ENCODE measurements at places on chromosomes 7 and 10.

DNA sequence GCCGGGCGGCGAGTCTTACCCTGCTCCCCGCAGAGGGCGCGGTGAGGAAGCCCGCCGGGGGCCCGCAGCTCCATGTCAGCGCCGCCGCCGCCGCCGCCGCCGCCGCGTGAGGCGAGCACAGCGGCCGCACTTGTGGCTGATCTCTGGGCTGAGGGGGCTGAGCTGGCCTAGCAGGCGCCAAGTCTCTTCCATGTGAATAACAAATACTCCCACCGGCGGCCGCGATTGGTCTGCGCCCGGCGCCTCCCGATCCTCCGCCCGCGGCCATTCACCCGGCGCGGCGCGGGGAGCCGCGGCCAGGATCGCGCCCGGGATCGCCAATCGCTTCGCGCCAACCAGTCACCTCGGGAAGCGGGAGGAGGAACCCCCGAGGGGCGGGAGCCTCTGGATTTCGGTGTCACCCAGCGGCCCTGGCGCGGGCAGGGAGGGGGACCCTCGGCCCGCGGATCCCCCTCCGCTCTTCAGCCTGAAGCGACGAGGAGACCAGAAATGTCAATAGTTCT, at the start of gene GRM8:
Gene GRM8 (minus strand): TSS at position 164 of the 503 bp plus-strand sequence.
- DNase-seq: no peak

GRCh38 chr7:28132959-28133870, 47.4 kb downstream of the JAZF1 start:
- no peak for DNase-seq

GRCh38 chr10:78336402-78336791, 302.7 kb downstream of the RPS24 start:
- DNase-seq: no peak

DNA sequence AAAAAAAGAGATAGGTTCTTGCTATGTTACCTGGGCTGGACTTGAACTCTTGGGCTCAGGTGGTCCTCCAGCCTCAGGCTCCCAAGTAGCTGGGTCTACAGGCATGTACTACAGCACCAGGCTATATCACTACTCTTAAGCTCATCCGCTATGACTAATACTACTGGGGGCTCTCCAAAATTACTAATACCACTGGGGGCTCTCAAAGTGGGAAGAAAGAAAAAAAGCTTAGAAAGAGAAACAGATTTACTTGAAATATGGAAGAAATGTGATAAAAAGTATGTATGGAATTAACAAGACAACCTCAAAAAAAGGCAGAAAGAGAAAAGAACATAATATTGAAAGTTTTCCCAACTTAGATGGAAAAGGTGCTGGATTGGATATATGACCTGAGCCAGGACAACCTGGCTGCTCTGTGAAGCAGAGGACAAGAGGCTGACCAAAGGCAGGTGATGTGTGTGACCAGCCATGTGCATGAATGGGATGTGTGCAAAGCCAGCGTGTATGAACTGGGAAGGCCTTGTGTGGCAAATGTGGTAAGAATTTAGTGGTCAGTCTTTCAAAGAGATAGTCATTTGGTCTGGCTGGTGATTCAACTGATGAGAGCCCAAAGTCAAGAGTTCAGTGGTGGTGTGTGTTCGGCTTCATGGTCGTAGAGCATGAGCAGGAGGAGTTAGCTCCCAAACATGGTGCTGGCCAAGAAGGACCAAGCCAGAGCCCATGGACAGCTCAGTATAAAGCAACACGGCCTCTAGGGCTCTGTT, 232.4 kb upstream of the KLF14 start:
- DNase-seq: peak; percentile 83

GRCh38 chr7:99041526-99041925, 102.4 kb downstream of the SMURF1 start:
- DNase-seq: no peak

DNA sequence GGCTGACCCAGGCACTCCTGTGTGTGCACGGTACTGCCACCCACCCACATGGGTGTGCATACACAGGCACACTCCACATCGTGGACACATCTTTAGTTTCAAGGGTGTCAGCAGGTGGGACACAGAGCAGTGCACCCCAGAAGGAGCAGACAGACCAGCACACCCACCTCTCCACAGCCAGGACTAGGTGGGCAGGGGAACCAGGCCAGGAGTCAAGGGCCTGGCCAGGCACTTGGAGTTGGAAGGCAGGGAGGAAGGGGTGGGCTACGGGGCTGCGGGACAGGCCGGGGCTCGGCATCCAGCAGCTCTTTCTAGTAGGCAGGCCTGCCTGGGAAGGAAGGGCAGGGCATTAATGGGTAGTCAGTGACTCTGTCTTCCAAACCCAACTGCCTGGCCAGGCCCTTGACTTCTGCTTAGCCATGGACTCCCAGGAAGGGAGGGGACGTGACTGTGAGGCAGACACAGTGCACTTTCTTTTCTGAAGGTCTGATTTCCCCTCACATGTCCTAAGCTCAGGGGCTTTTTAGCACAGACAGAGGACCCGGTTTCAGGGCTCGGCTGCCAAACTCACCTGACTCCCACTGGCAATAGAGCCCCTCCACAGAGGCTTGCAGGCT, 14.6 kb downstream of the RASGEF1A start:
- DNase-seq: no peak

GRCh38 chr10:4790045-4790444, 36.0 kb upstream of the AKR1E2 start:
- no peak for DNase-seq

DNA sequence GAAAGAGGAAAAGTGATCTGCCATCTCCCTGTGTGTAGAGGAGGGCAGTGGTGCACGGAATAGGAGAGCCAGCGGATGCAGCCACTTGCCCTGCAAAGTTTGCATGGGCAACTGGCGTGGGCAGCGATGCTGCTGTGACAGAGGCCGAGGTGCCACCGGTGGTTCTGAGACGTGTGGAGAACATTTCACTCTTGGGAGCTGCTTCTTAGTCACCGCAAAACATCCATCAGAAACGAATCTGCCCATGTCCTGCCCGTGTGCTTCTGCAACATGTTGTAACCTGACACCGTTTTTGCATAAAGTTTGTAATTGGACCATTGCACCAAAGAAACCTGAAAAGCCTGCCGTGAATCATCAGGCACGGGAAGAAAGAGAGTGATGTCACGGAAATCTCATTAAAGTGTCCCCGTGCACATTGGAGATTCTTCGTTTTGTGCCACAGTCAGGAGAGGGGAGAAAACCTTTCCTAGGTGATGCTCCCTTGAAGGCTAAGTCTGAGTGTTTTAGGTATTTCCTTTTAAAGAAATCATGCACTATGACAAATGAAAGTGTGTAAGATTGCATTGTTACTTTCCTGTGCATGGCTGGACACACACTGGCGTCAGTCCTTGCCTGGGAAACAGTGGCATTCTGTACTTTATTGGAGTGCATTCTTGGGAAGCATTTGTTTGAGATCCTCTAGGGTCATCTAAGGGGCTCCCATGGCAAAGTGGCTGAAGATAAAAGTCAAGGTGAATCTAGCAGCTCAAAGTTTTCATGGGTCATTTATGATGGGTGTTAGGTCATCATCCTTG, 302.6 kb downstream of the KLF6 start:
- peak; percentile 56 for DNase-seq

DNA sequence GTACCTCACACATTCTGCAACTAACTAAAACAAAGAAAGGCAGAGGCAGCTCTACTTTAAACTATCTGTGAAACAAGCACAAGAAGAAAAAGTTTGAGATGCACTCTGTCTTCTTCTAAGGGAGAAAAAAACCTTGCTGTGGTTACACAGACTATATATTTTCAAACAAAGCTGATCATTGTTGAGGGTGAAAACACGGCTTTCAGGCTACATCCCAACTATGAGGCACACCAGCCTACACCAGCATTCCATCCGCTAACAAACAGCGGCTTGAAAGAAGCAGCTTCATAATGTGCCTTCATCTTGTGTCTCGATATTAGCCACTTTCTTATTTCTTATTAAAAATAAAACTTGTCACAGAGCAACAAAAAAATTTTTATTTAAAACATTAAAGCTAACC, 79.1 kb downstream of the USP6NL start:
- peak; percentile 58 for DNase-seq

- no peak for DNase-seq
Measured at GRCh38 chr7:47550788-47551470, 31.0 kb downstream of the TNS3 start.

- no peak for DNase-seq
Measured at GRCh38 chr10:66625709-66626590, 299.9 kb upstream of the LRRTM3 start.

DNA sequence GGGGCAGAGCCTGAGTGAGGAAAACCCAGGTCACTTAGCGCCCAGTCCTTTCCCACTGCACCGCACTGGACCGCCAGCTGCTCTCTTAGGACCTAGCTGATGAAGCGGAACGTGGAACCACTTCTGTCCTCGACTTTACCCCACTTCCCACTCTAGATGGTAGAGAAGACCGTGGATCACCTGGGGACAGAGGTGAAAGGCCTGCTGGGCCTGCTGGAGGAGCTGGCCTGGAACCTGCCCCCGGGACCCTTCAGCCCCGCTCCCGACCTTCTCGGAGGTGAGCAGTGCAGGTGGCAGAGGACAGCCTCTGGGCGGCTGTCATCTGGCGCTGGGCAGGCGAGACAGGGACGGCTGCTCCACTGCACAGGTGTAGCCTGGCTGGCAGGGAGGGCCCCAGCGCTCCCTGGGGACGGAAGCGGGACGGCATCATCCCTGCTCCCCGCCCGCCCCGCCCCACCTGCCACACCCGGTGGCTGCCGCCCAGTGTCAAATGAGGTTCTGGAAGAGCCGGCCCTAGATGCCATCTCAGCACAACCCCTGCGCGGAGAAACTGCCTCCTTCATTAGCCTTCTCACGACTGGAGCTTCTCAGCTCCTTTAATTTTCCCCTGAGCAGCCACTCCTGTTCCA, 11.7 kb downstream of the PLAC9 start:
- peak; percentile 22 for DNase-seq

DNA sequence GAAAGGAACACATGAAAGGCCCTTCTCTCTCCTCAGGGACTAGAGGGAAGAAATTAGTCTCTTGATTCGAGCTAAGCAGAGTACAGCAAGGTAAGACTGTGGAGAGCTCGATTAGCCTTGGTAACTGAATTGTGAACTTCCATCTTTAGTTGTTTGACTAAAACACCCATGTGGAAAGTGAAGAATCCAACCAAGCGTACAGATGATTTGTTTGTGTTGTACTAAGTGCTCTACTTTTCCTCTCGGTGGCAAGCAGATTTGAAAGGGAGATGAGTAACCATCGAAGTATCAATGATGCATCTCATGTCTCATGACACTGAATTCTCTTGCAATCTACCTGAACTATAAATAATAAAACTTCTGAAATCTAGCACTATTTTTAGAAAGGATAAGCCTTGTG, 80.7 kb downstream of the FZD1 start:
- peak; percentile 45 for DNase-seq

DNA sequence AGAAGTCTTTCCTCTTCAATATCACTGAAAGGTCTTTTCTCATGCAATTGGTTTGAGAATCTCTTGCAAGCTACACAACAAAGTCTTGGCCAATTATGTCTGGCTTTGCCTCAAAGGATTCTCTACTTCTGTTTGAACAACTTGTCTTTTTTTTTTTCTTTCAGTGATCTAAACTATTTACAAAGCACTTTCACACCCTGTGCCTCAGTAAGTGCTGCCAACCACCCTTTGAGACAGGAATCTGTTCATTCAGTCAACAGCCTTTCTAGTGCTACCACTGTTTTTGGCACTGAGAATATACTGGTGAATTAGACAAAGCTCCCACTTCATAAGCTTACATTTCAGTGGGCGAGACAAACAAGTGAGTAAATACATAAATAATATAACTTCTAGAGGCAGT, 26.9 kb upstream of the SDK1 start:
- no peak for DNase-seq

DNA sequence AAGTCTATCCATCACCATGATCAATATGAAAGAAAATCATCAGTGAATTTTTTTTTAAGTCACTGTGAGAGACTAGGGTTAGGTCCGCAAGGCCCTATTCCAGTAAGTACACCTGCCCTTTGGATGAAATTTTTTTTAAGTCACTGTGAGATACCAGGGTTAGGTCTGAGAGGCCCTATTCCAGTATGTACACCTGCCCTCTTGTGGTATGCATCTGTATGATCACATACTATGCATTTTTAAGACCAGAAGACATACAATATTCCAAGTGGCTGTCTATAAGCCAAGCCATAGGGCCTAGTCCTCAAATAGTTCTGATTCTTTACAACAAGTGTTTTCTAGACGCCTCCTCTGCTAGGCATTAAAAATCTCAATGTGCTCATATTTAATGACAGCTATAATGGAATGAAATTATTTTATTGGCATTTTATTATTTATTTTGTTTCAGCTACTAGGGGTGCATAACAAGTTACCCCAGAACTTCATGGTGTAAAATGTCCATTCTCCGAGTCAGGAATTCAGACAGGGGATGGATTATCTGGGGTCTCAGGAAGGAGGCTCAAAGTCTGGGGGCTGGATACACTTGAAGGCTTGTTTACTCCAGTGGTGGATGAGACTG, 53.1 kb downstream of the TEX36 start:
- peak; percentile 46 for DNase-seq

- no peak for DNase-seq
Measured at GRCh38 chr10:8174762-8175161, 120.3 kb downstream of the GATA3 start.

- DNase-seq: no peak
Measured at GRCh38 chr10:103147645-103148044, 45.4 kb downstream of the NT5C2 start.

- no peak for DNase-seq
Measured at GRCh38 chr10:14491811-14492210, 161.1 kb upstream of the FRMD4A start.

- DNase-seq: no peak
Measured at GRCh38 chr10:62617652-62618051, 186.9 kb upstream of the ADO start.

DNA sequence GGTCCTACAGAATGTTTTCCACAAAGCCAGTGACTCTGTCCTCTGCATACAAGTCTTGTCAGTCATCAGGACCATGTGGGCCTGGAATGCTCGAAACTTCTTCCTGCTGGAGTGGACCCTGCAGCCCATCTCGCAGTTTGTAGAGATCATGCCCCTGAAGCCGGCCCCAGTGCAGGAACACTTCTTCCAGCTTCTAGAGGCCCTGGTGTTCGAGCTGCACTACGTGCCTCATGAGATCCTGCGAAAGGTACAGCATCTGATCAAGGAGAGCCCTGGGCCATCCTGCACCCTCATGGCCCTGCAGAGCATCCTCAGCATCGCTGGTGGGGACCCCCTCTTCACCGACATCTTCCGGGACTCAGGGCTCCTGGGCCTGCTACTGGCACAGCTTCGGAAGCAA, 46.5 kb downstream of the WDFY4 start:
- DNase-seq: no peak

DNA sequence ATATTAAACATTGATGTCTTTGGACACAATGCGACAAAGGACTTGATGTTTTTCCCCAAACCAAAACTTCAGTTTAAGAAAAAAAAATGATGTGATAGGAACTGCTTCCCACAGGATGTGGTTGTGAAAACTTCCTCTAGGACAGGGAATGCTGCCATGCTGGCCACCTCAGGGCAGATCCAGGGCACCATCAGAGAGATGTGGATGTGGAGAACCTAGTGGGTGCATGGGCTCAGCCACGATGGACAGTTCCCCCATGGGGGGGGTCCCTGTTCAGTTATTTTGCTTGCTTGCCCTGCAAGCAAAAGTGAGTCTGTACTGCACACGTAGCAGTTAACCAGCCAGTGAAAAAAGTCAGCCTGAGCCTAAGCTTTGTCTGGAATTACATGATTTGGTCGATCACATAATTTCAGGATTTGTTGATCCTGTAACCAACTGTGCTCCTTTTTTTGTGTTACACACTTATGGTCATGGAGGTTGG, 36.3 kb downstream of the LAMB4 start:
- DNase-seq: no peak

- no peak for DNase-seq
Measured at GRCh38 chr7:155830961-155831806, 18.9 kb upstream of the SHH start.

- no peak for DNase-seq
Measured at GRCh38 chr7:27237735-27238334, 4.8 kb upstream of the EVX1 start.

GRCh38 chr7:50185208-50185607, 92.2 kb upstream of the ZPBP start:
- no peak for DNase-seq
